NCI-H1417 treated with DMSO at 0.1 percent for 48 hours (cell line): ENCODE measurements at places on chromosomes 7 and 10.

DNA sequence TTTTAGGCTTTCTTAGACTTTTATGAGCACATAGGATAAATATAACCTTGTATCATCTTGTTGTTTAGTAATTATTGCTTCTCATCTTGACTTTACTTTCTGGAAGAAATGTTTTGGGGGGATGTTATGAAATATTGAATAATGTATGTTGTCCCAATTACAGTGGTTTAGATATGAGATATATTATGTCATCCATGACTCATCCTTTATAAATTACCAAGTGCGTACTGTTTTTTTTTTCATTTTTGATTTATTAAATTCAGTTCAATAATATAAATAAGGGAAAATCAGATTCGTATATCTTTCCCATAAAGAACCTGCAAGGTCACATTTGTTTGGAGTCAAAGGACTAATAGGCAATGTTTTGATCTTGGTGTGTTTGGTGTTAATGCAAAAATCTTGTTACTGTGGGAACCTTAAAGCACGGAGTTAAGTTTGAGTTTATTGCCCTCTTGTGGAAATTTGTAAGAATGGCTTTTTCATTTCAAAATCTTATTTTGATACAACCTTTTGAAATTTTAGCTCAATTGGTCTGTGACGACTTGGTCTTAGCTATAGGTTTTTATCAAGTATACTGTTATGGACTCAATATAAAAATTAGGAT is 108.6 kb downstream of the SRI start:
- peak; percentile 29 for DNase-seq

DNA sequence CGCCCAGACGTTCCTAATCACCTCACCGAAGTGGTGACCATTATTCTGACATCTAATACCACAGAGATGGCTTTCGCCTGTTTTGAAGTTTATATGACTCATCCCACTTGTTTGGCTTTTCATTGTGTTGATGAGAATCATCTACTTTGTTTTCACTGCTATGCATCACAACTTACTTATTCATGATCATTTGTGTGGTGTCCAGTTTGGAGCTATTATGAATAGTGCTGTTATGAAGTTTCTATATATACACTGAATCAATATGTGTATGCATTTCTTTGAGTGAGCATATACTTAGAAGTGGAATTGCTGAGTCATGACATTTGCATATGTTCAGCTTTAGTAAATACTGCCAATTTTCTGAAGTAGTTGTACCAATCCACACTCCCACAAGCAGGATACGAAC is 38.6 kb upstream of the TNKS2 start:
- DNase-seq, result no peak

- DNase-seq, result no peak
These were observed 156.5 kb downstream of the SLIT1 start for GRCh38 chr10:97029271-97029670.

DNA sequence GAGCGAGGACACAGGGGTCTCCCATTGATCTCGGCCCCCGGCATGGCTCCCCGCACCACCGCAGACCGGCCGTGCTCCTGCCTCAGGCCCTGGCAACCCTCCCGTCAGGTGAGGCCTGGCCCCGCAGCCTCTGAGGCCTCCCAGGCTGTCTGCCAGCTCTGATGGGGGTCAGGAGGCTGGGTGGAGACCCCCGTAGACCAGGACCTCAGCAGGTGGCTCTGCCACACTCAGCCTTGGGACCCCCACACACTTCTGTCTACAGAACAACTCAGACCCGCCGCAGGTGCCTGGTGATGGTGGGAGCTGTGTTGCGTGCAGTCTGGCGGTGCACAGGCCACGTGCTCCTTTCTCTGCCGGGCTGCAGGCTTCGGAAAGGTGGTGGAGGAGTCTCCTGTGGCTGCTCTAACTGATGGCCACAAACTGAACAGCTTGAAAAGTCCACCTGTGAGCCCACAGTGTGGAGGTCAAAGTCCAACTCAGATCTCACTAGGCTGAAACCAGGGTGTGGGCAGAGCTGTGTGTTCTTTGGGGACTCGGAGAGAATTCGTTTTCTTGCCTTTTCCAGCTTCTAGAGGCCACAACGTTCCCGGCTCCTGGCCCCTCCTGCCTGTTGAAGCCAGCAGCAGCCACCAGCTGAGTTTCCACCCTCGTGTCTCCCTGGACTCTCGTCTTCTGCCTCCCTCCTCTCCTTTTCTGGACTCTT is 62.5 kb downstream of the PWWP2B start:
- no peak for DNase-seq

DNA sequence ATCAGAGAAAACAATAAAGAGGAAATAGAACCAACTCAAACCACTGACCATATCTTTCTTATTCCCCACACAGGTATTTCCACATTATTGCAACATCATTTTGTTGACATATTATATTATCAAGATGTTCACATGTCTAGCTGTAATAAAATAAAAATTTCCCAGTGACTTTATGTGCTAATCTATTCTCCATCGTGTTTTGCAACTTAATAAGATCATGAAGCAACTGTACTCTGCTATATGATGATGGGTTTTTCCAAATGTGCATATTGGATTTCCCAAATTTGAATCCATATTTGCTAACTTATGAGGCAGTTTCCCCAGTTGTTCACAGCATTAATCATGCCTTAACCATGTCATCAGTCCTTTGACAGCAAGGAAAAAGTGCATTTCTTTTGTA is 127.8 kb downstream of the ITGB8 start:
- no peak for DNase-seq

DNA sequence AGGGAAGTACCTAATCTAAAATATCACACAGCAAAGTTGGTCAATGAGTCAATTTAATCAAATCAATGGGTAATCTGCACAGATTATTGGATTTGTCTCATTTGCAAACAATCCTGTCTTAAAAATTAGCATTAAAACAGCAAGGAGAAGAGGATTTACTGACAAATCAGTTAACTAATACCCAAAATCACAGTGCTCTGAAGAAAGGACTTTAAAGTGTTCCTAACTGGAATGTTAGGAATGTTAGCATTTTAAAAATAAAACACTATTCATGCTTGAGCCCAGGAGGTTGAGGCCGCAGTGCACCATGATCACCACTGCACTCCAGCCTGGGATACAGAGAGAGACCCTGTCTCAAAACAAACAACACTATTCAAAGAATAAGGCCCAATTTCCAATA is 83.1 kb downstream of the CHCHD3 start:
- no peak for DNase-seq
